Posterior vena cava (tissue), 2 donors: ENCODE measurements at places on chromosomes 5 and 9. TPM values are rescaled to one million over a fixed set of nuclear protein-coding genes. Genes with fewer than 3 reads are reported as not detected.

PCDHB6 gene
- total RNA-seq = 1.6 TPM

LCN15 gene
- total RNA-seq = not detected

PCA3 gene
- 0.24 TPM for total RNA-seq

PCDHGB4 gene
- total RNA-seq = 4.8 TPM

MSANTD3 gene
- total RNA-seq = 59.4 TPM

SPATA31E1 gene
- not detected for total RNA-seq

SLC25A2 gene
- total RNA-seq = 1.00 TPM

LIX1 gene
- total RNA-seq = not detected

GABRA1 gene
- not detected for total RNA-seq

NMUR2 gene
- total RNA-seq = not detected

PDE8B gene
- total RNA-seq = 15.1 TPM

TLX3 gene
- not detected for total RNA-seq

SLC45A2 gene
- total RNA-seq = not detected

QRFP gene
- not detected for total RNA-seq

SAXO1 gene
- 0.05 TPM for total RNA-seq

GABRP gene
- 0.29 TPM for total RNA-seq

ANGPTL2 gene
- total RNA-seq = 45.7 TPM
